Bronchus fibroblast of lung (primary cell): ENCODE measurements at places on chromosomes 11 and 22. TPM values are rescaled to one million over a fixed set of nuclear protein-coding genes. Genes with fewer than 3 reads are reported as not detected.

The P2RY6 gene
- 0.15 TPM in 1 of 2 replicates, not detected in the other for total RNA-seq

The MRGPRE gene
- total RNA-seq: not detected in 2 replicates

The LRRC32 gene
- 2.1 and 2.4 TPM in 2 replicates for total RNA-seq

The PRG3 gene
- not detected in 2 replicates for total RNA-seq

The VPREB1 gene
- total RNA-seq: not detected in 2 replicates

The POTEH gene
- total RNA-seq: not detected in 2 replicates

The ZNF214 gene
- total RNA-seq: 0.89 and 1.8 TPM in 2 replicates

The APLNR gene
- total RNA-seq: not detected in 2 replicates

The CDC42EP2 gene
- 22.0 and 22.9 TPM in 2 replicates for total RNA-seq

The NCAM1 gene
- 2.2 and 2.5 TPM in 2 replicates for total RNA-seq

The OR2D2 gene
- total RNA-seq: not detected in 2 replicates

The PKNOX2 gene
- total RNA-seq: 0.84 and 1.2 TPM in 2 replicates

The SYTL2 gene
- 36.5 and 49.4 TPM in 2 replicates for total RNA-seq

The IL18 gene
- total RNA-seq: 0.34 and 0.59 TPM in 2 replicates

The MYBPC3 gene
- not detected in 2 replicates for total RNA-seq

The EXPH5 gene
- total RNA-seq: 0.50 and 0.59 TPM in 2 replicates

The CCS gene
- total RNA-seq: 28.2 and 29.4 TPM in 2 replicates

The ABCC8 gene
- total RNA-seq: not detected in 2 replicates

The SLC22A9 gene
- not detected in 2 replicates for total RNA-seq

The YPEL1 gene
- 1.3 and 2.2 TPM in 2 replicates for total RNA-seq

The GRM5 gene
- total RNA-seq: under 0.01 TPM in 1 of 2 replicates, not detected in the other

The MMP13 gene
- total RNA-seq: not detected in 2 replicates

The APOA1 gene
- not detected in 2 replicates for total RNA-seq

The ARVCF gene
- 8.4 and 9.4 TPM in 2 replicates for total RNA-seq

The TTLL1 gene
- 10.4 and 11.3 TPM in 2 replicates for total RNA-seq

The NXPE1 gene
- total RNA-seq: not detected in 2 replicates

The OR52H1 gene
- total RNA-seq: not detected in 2 replicates

The ARHGAP20 gene
- 0.59 and 1.0 TPM in 2 replicates for total RNA-seq

The PIWIL4 gene
- 0.50 and 0.59 TPM in 2 replicates for total RNA-seq

The NAALAD2 gene
- 2.0 and 2.2 TPM in 2 replicates for total RNA-seq

The SMC1B gene
- total RNA-seq: not detected in 2 replicates

The IGLL1 gene
- not detected in 2 replicates for total RNA-seq

The TENM4 gene
- total RNA-seq: 5.5 and 8.5 TPM in 2 replicates

The TRIM6 gene
- 3.7 TPM in 2 replicates for total RNA-seq

The NAV2 gene
- 11.6 and 14.3 TPM in 2 replicates for total RNA-seq

The SAA4 gene
- not detected in 2 replicates for total RNA-seq

The LIPT2 gene
- total RNA-seq: 3.0 and 4.0 TPM in 2 replicates

The THRSP gene
- total RNA-seq: not detected in 2 replicates

The MS4A3 gene
- not detected in 2 replicates for total RNA-seq

The OR52I1 gene
- not detected in 2 replicates for total RNA-seq

The SCGB1D2 gene
- not detected in 2 replicates for total RNA-seq

The PLA2G6 gene
- 2.9 and 4.9 TPM in 2 replicates for total RNA-seq

The FGF3 gene
- not detected in 2 replicates for total RNA-seq

The OR4D5 gene
- not detected in 2 replicates for total RNA-seq

The LRRC4C gene
- total RNA-seq: under 0.01 TPM in 1 of 2 replicates, not detected in the other

The SMCO4 gene
- 24.4 and 50.1 TPM in 2 replicates for total RNA-seq

The SMIM35 gene
- total RNA-seq: not detected in 2 replicates

The ASRGL1 gene
- 1.8 and 3.1 TPM in 2 replicates for total RNA-seq
